Left ventricle myocardium superior (tissue), 1 donor: ENCODE measurements at places on chromosomes 7 and 10. TPM values are rescaled to one million over a fixed set of nuclear protein-coding genes. Genes with fewer than 3 reads are reported as not detected.
A peak's percentile ranks its signal among the peaks of the same experiment; 100 is the strongest.

VGF gene
- total RNA-seq = not detected

DNA sequence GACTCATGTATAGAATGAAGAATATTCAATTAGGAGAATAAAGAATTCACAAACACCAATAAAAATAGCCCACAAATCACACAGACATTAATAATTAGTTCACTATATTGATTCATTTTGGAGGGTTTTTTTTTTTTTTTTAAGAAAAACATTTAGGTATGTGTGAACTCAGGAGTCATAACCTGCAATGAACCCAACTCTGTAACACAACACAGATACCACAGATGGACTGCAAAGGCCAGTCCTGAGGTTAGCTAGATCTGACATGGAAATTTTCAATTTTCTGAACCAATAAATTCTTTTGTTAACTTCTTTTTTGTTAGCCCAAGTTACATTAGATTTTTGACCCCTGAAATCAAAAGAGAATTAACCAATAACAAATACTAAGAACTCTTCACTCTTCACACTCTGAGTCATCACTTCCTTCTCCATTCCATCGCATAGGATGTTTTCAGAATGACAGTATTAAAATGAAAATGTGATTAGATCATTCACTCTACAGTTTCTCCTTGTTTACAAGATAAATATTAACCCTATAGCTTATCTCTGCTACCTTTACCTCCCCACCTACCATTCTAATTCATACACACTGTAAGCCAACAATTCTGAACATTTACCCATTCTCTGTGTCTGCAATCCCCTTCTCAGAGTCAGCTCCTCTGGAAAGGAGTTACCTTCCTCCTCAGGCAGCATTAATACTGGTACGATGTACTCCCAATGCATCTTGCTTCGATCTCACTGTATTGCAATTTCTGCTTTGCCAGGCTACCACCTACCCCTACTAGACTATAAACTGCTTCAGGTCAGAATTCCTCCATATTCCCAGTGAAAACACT is 141.5 kb downstream of the LRRN3 start:
- no peak for DNase-seq

- DNase-seq = no peak
Observed at GRCh38 chr7:14013898-14014297, 24.4 kb upstream of the ETV1 start.

DNA sequence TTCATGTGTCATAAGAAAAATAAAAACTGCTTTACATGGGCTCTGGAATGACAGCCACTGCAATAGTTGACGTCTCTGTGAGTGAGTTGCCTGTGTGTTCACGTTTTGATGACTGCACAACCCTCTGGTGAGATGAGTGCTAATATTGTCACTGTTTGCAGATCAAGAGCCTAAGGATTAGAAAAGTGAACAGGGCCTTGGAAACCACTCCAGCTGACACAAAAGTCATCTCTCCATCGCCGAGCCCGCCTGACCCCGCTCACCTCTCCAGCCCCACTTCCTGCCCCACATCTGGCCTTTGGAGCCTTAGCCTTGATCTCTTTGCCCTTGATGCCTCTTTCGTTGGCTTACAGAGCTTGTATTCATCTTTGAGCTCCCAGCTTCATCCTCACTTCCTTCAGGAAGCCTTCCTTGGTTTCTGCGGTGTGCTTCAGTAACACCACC is 351.7 kb downstream of the TCERG1L start:
- no peak for DNase-seq

GRCh38 chr7:27922907-27923641 is 183.1 kb downstream of the TAX1BP1 start:
- peak; percentile 77 for DNase-seq

AKR1C4 gene
- not detected for total RNA-seq

DNA sequence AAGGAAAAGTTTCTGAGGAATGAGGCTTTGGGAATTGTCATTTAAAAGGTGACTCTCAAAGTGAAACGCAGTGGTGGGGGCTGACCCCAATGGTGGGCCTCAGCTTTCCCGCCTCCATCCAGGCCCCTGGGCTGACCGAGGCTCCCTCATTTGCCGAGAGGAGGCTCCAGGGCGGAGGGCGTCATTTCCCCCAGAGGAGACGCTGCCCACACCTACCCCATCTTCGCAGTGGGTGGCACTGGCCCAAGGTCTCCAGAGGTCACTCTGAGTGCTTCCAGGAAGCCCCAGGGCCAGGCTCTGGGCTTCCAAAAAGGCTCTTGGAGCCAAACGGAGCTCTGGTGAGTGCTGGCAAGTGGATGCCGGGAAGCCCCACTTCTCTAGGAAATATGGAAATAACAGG is 38.0 kb downstream of the TCERG1L start:
- no peak for DNase-seq

CTAGE4 gene
- total RNA-seq = 0.62 TPM

DNA sequence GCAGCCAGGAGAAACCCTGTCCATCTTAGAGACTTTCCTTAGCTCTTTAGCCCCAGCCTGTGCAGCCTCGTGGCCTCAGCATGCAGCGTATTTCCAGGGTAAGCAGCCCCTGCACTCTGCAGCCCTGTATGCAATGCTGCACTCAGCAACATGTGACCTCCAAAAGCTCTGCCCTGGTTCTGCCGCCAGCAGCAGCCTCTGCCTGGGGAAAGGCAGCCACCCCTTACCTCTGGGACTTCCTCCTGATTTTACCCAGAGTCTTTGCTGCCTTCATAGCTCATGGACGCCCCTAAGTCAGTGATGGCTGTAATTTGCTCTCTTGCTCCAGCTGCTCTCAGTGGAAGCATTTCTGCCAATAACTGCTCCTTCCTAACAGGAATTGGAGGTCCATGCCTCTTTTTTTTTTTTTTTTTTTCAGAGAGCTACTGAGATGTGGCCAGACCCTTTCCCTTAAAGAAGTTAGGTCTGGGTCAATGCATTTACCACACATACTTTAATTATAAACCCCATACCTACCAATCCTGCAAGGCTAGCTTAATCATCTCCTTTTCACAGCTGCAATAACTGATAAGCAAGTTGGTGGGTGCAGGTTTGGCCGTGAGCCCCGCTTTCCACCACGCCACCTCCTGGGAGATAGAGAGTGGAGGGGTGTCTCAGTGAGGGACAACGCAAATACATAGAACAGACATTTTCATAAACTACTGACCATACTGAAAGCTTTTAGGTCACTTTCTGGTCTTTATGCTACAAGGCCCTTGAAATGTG is 71.7 kb downstream of the RAMP3 start:
- DNase-seq = no peak

SCIN gene
- total RNA-seq = 0.20 TPM

C10orf143 gene
- total RNA-seq = 1.3 TPM

DNA sequence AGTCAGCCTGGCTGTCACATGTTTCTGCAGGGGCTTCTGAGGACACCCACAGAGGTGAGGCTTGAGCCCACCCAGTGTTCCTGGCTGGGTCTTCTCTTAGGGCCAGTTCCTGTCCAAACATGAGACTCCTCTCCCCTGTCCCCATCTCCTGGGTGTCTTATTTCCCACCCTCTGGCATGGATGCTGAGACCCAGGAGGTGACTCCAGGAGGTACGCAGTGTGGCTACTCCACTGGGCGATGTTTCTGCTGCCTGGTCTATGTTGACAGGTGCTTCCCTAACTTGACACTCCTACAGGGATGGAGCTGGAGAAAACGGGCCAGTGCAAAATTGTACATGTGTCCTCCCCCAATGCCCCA is 26.3 kb upstream of the LOXL4 start:
- DNase-seq = no peak
